Fibroblast of skin of scalp (primary cell): ENCODE measurements at places on chromosomes 16 and 17.

- no peak for DNase-seq
These were observed 1.1 kb upstream of the MLLT6 start for GRCh38 chr17:38703742-38704605.

- DNase-seq: no peak
These were observed 218.8 kb downstream of the SNX29 start for GRCh38 chr16:12195296-12195695.

DNA sequence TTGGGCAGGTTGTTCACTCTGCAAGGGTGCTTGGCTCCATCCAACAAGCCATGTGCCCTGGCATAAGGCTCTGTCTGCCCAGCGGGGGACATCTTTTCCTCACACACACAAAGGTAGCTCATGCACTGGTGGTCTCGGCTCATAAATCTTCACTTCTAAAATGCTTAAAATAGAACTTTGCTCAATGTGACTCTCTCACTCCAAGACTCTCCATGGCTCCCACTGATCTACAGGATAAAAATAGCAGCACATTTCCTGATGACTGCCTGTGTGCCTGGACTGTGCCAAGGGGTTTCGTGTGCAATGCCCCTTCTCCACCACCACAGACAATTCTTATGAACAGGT, 15.1 kb upstream of the CIBAR2 start:
- DNase-seq: no peak

DNA sequence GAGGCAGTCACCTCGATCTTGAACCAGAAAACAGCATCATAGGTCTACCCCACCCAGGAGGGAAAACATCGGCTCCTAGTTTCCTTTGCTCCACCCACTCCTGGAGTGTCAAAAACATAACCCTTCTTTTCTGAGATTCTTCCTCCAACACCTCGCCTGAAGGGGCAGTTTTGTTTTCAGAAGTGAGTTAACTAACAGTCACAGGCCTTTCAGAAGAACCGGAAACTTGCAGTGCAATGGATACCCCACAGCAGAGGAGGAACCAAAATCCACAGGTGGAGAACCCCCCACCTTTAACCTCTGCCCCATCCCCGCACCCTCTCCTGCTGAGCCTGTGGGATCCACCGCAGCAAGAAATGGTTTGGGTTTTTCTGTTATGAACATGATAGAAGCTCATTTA, 7.8 kb upstream of the TEX2 start:
- DNase-seq: no peak

- DNase-seq: no peak
These were observed 51.9 kb downstream of the NOS2 start for GRCh38 chr17:27748360-27748825.
